ENCODE measurements at places on chromosomes 7 and 10. TPM values are rescaled to one million over a fixed set of nuclear protein-coding genes. Genes with fewer than 3 reads are reported as not detected.

Gene EN2
- 1.0 TPM for polyA plus RNA-seq

Gene TMEM140
- 14.6 TPM for polyA plus RNA-seq

Gene GARIN1A
- polyA plus RNA-seq: 2.1 TPM

Gene PRSS37
- polyA plus RNA-seq: 0.28 TPM

Gene PLCE1
- 53.4 TPM for polyA plus RNA-seq

Gene SUGCT
- polyA plus RNA-seq: 1.3 TPM

Gene WNT8B
- polyA plus RNA-seq: 0.09 TPM

Gene SLC29A4
- 37.4 TPM for polyA plus RNA-seq

Gene RELN
- polyA plus RNA-seq: 2.1 TPM

Gene C10orf67
- not detected for polyA plus RNA-seq

Gene SHH
- 0.10 TPM for polyA plus RNA-seq

Gene PAX4
- not detected for polyA plus RNA-seq

Gene SLC26A4
- polyA plus RNA-seq: 0.79 TPM
